ENCODE measurements at places on chromosomes 7 and 10. TPM values are rescaled to one million over a fixed set of nuclear protein-coding genes. Genes with fewer than 3 reads are reported as not detected.
A peak's percentile ranks its signal among the peaks of the same experiment; 100 is the strongest.

AZGP1 gene
- total RNA-seq = not detected

TAS2R4 gene
- 1.0 TPM for total RNA-seq

C10orf143 gene
- 4.7 TPM for total RNA-seq

HKDC1 gene
- total RNA-seq = 1.4 TPM

ADAM22 gene
- 3.1 TPM for total RNA-seq

MET gene
- total RNA-seq = not detected

IFIT5 gene
- 22.7 TPM for total RNA-seq

RELN gene
- not detected for total RNA-seq

DNA sequence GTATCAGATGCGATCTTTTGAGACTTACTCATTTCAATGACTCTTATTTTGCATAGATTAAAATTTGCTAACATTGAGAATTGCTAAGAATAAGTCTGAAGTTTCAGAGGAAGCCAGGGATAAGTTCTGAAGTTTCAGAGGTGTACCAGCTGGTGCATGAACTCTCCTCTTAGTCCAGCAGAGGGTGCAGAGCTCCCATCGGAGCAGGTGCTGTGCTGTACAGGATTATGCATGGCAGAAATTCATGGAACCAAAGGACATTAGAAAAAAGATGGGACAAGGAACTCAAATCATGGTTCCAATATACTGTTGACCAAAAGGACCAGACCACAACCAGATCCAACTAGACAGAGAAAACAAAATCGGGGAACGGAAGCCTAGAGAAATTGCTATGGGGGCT is 41.9 kb downstream of the MGAM2 start:
- DNase-seq = no peak

DNA sequence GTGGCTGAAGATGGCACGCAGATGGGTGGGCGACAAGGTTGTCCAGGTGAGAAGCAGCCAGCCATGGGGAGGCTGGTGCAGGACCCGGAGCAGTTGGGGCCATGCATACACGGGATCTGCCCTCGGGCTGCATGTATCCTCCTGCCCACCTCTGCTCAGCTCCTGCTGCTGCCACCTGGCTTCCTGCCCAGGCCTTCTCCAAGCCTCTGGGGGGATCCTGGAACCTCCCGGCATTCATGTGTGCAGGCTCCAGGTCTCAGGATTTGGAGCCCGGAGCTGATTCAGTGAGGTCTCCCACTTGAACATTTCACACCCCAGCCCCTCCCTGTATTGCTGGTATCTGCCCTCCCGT is 27.0 kb downstream of the PDGFA start:
- DNase-seq = no peak

DNA sequence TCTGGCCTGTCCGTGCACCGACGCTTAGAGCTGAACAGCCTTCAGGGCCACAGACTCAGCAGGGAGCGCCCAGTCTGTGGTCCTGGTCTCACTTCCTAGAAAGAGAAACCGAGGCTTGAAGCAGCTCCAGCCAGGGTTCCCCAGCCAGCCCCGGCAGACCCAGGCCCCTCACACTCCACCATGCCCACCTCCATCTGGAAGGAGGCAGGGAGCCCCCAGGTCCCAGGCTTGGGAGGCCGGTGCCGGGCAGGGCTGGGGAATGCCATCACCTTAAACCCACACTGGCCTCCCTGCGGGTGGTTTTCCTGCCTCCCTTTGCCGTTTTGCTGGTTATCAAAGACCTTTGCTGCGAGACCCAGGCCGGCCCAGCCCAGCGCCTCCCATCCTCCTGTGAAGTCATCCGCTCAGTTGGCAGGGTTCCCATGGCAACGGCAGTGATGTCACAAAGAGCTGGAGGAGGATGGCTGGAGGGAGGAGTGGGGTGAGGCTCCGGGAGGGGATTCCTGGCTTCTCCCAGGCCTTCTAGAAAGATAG is 24.0 kb downstream of the ELFN1 start:
- no peak for DNase-seq

DNA sequence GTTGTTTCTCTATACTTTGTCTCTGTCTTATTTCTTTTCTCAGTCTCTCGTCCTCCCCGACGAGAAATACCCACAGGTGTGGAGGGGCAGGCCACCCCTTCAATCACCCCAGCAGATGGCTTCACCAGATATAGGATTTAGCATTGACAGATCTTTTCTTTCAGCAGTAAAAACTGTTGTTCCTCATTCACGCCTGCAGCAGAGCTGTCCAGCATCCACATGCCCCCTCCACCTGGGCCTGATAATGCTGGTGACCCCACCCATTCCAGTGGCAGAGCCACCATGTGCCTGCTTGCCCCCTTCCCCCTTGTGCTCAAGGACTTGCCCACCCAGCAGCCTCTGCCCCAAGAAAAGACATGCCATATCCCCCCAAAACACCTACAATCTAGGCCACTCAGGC is 15.5 kb downstream of the FRG2B start:
- no peak for DNase-seq

DNA sequence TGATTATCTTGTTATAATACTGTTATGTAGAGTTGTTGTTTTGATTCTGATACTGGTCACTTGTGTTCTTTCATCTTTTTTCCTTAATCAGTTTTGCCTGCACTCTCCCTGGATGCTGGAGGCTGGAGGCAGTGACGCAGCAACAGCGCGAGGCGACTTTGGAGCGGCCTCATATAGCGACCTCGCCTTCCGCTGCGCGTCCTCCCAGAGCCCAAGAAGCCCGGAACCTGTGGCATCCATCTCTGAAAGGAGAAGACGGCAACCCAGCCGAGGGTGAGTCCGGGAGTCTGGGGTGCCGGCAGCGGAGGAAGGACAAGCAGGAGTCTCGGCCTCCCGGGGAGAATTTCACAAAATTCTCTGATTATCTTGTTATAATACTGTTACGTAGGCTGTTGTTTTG is 161.2 kb downstream of the ZNF33B start:
- no peak for DNase-seq

GRCh38 chr7:139901056-139901795 is 72.2 kb downstream of the TBXAS1 start:
- DNase-seq = peak; percentile 13

GRCh38 chr10:132222726-132223125 is 36.0 kb downstream of the DPYSL4 start:
- no peak for DNase-seq

DNA sequence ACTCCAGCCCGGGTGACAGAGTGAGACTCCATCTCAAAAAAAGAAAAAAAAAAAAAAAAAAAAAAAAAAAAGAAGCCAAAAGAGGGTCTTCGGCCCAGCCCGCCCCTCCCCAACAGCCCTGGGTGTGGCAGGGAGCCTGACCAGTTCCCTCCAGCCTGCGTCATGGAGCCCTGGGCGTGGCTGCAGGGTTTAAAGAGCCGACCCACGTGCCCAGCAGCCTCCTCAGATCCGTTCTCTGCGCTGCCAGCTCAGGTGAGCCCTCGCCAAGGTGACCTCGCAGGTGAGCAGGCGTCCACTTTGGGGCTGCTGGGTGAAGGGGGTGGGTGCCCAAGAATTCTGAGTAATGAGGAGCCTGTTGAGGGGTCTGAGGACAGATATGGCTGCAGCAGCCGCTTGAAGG is at the start of gene FXYD4:
Gene FXYD4, plus strand, starts transcription at position 219 of the 400 bp plus-strand sequence. CDS start 2,111 bp downstream, outside the sequence.
- DNase-seq = no peak

GRCh38 chr7:137838706-137839315 is 8.0 kb downstream of the DGKI start:
- no peak for DNase-seq

- DNase-seq = no peak
These were observed 224.7 kb downstream of the CUX1 start for GRCh38 chr7:102042016-102042656.

GRCh38 chr7:853366-854117 is 21.3 kb downstream of the SUN1 start:
- DNase-seq = no peak

- no peak for DNase-seq
These were observed 10.4 kb downstream of the VCL start for GRCh38 chr10:74008212-74008731.

DNA sequence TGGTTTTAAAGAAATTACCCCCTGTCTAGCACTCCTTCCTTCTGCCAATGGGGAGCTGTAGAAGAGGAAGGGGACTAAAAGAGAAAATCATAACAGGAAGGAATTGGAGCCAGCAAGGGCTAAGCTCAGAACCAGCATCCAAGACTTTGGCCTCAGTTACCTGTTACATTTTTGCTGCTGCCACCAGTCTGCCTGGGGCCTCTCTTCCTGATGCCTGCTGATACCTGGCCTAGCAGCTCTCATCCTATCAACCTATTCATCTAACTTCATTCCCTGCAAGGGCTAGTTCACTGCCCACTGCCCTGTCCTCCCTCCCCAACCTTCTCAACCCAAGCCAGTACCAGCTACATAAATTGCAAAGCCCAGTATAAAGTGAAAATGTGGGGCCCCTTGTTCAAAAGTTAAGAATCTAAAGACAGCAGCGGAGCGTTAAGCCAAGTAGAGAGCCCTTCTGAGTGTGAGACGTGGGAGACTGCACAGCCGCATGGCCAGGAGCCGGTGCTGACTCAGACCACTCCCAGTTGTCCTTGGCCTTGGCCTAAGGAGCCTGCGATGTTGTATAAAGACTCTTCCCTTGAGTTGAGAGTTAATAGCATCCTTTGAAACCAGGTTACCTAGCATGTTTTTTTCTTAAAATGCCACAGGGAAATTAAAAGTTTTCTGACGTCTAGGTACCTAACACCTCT is 13.2 kb upstream of the AOC1 start:
- no peak for DNase-seq

GRCh38 chr10:29615195-29615594 is 19.6 kb downstream of the SVIL start:
- no peak for DNase-seq

- no peak for DNase-seq
These were observed 218.6 kb upstream of the TAC1 start for GRCh38 chr7:97513326-97513725.
